ENCODE measurements at places on chromosomes 2 and 18.
A peak's percentile ranks its signal among the peaks of the same experiment; 100 is the strongest.

GRCh38 chr2:112138159-112139032 is at the start of gene FBLN7:
Gene FBLN7 (plus strand): TSS chr2:112138385. CDS start chr2:112138656, 271 bp downstream.
- no peak for DNase-seq

GRCh38 chr2:64846177-64846576 is 143.0 kb upstream of the SLC1A4 start:
- no peak for DNase-seq

GRCh38 chr18:39991696-39992265 is 1963.3 kb upstream of the PIK3C3 start:
- DNase-seq = no peak

- no peak for DNase-seq
Measured at GRCh38 chr2:108920686-108921085, 68.3 kb downstream of the EDAR start.

GRCh38 chr2:168518555-168519066 is 62.5 kb downstream of the CERS6 start:
- no peak for DNase-seq

DNA sequence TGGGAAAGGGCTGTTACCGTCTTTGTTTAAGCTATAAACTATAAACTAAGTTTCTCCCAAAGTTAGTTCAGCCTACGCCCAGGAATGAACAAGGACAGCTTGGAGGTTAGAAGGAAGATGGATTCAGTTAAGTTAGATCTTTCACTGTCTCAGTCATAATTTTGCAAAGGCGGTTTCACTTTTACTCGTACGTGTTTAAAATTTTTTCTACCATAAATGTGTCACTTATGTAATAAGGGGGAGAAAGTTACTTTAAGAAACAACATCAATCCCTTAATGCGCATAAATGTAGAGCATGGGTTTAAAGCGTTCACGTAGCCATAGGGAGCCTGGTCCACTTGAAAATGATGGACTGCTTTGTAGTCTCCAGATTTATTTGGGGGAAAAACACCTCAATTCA is 71.3 kb downstream of the SNORC start:
- DNase-seq = no peak

DNA sequence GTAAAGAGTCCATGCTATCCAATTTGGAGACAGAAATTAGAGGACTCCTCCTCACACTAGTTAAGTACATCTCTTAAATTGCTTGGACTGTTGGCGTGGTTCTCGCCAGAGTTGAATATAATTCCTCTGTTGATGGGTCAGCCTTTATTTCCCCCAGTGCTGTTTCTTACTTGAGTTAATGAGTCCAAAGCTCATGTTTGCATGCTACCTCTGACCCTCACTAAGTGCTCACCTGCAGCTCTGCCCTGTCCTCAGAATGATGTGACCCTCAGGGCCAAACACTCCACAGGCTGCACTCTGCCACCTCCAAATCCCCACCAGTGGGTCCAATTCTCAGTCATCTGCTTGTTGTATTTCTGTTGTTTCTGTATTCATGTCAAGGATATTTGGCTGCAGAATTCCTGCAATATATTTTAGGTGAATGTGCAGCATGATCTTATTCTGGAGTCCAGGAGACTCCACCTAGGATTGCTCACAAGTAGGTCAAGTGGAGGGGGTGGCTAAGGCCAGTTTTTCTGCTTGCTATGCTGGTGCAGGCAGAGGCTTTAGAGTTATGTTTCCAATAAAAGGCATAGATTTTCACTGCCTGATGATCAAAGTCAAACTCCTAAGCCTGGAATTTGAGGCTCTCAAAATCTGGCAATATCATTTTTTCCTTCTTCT is 37.8 kb downstream of the RDH14 start:
- DNase-seq = no peak

- DNase-seq = no peak
Measured at GRCh38 chr2:162795312-162795711, 43.3 kb downstream of the KCNH7 start.

- DNase-seq = no peak
Measured at GRCh38 chr18:74414953-74415515, 42.1 kb downstream of the DIPK1C start.

DNA sequence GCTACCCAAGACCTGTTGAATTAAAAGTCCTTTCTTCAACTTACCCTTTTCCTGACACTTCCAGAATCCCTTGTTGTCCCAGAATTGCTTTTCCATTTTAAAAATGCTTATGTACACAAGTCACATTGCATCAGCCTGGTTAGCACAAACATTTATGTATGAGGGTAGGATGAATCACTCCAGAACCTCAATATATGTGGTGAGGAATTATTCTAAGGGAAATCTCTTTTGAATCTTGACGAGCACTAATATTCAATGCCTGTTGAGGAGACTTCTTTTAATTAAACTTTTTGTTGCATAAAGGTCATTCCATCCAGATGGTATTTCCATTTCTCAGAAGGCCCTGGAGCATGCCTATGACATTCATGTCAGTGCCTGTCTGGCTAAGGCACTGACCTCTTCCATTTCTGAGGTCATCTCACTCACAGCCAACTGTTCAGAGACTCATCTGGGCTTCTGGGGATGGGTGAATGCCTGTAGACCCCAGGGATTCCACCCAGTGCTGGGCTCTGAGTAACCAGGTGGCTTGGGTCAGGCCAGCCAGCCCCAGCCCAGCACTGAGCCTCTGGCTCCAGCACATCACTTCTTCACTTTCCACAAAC is 28.2 kb downstream of the ACMSD start:
- DNase-seq = no peak

DNA sequence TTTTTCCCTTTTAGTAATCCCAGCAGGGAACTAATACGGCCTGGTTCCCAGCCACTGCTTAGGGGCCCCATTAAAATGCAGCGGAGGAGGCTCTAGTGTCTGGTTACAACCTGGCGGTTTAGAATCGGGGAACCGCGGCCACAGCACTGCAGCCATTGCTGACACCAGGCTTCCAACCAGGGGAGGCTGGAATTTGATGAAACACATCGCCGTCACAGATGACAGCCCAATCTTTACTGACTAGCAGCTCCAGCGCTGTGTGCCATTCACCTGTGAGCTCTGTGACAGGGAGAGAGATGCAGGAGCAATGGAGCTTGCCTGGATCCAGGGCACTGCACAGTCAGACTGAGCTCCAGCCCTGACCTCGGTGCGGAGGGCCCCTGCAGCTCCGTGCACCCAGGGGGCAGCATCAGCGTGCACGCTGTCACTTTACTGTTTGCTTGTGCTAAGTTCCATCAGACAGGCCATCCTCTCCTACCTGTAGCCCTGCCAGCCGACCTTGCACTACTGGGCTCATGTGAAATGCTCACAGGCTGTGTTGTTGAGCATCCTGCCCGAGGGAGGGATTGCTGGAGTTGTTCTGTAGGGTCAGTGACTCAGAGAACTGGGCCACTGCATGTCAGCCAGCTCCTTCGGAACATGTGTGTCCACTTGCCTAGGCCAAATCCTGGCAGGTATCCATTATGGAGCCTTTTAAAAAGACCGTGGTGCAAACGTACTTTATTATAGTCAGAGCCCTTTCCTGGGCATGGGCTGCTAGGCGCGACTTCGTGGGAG is 203.5 kb downstream of the SEPTIN10 start:
- no peak for DNase-seq

DNA sequence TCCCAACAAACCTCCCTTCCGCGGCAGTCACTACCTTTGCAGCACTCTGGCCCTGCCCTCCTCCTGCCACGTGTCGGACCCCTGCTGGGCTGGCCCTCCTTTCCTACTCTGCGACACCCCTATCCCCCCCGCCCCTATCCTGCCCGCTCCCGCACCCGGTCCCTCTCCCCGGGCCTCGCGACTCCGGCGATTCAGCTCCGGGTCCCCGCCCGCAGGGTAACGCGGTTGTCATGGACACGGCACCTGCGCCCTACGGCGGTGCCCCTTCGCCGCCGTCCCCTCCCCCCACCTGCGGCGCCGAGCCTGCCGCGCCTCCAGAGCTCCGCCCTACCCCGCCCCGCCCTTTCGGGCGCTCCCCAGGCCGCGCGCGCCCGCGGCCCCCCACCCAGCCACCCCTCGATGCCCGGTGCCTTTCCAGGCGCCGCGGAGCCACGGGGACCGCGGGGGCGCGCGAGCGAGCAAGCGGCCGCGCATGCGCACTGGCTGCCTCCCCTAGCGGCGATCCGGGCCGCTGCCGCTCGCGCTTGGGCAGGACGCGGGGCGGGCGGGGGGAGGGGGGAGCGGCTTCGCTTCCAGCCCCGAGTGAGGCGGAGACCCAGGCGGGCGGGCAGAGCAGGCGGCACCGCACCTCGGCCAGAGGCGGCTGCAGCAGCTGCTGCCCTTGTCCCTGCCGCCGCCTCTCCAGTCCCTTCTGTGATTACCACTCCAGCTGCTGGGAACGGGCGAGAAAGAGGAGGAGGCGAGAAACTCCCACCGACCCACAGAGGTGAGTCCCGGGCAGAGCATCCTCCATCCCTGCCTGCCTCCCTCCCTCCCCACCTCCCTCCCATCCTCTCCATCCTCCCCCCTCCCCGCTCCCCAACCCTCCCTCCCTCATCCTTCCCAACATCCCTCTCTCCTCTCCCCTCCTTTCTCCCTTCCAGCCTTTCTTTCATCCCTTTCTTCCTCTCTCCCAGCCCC is at the start of gene CTNNA2:
Gene CTNNA2, plus strand, starts transcription at position 610 of the 960 bp plus-strand sequence.
- DNase-seq = no peak

GRCh38 chr2:43083710-43084698 is 142.4 kb downstream of the ZFP36L2 start:
- no peak for DNase-seq

- no peak for DNase-seq
Measured at GRCh38 chr2:210556329-210556980, at the start of gene CPS1. Gene CPS1 (plus strand): TSS chr2:210556599. CDS start chr2:210556734, 135 bp downstream.

GRCh38 chr2:235618039-235618438 is 124.2 kb downstream of the AGAP1 start:
- no peak for DNase-seq

- DNase-seq = peak; percentile 62
Measured at GRCh38 chr2:96241900-96242611, 23.7 kb downstream of the TMEM127 start.

GRCh38 chr2:70886541-70886987 is 49.1 kb upstream of the ATP6V1B1 start:
- DNase-seq = no peak

- no peak for DNase-seq
Measured at GRCh38 chr2:120854014-120854620, 118.4 kb downstream of the GLI2 start.

DNA sequence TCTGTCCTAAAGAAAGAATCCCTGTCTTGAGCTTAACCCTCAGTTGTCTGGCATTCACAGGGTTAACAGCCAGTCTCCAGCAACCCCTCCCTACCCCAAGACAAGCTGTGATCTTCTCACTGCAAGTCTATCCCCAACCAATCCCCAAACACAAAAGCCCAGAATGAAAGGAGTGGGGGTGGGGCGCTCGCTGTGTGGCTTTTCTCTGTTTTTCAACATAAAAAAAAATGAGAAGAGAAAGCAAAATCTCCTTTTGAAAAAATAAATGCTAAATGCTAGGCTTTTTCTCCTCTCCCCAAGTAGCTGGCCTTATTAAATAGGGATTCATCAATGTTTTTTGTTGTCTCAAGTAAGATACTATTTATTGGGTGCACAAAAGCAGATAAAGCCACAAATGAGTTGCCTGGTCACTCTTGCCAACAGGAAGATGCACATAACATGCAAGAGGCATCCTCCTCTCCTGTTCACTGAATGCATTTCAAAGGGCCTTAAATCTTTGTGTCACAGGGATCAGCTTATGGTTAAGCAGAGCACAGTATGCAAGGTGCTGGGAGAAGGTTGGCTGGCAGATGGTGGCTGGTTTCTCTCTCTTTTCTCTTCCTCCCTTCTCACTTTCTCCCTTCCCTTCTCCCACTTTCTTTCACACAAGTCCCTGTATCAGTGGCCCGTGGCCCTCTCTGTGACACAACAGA is 225.6 kb downstream of the CMPK2 start:
- DNase-seq = no peak

- DNase-seq = no peak
Measured at GRCh38 chr18:56891116-56891515, 240.0 kb downstream of the WDR7 start.

DNA sequence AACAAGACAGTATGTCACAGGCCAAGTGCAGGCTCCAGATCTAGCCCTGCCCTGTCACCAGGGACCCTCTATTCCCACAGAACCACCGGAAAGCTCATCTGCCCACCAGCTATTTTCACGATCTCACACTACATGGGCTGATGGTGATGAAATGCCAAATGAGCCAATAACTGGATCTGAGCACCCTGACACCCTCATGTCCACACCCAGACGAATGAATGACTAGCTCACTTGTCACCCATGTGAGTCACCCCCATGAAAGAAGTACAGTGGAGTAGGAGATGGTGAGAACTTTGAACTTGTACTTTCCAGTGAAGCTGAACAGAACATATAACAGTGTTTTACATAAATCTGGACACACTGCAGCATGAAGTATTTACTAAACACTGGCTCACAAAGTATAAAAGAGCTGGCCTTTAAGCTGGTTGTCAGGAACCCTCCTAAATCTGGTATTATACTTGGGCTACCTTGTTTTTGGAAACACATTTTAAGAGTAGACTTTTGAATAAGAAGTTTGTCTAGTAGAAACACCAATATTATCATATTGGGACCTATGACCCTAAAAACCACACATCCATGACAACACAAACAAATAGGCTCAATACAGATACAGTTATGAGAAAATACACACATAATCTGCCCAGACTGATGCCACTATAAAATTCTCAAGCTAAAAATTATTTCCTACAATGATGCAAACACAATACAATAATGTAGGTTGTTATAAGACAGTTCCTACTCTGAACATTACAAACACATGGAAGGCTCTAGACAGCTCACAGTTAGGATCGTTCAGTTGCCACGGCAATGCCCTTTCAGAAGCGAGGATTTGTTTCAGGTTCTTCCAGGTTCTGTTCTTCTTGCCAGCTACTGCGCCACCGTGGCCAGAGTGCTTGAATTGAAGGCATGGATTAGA is 19.0 kb downstream of the INO80C start:
- DNase-seq = no peak
